Activated CD4-positive, alpha-beta T cell treated with anti-CD3 and anti-CD28 coated beads, Interleukin-2, amount 10 ng/mL, durations not matched to agents 7 days and 5 days (primary cell): ENCODE measurements at places on chromosomes 11 and 22.

DNA sequence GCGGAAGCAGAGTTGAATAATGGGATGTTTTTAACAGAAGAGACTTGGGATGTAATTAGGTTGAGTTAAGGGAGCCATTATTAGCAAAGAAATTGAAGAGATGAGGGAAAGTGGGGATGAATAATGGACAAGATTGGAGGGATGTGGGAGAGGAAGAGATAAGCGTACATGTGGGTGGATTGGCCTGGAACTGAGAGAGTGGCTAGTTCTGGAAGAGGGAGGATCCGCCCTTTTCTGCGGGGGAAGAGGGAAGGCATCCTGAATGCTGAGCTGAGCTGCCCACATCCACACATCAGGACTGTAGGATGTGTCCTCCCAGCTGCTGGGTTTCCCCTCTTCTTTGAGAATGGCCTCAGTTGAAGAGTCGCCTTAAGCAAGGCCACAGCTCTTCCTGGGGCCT lies 68.3 kb upstream of the CADM1 start:
- no peak for DNase-seq

GRCh38 chr22:36277482-36278291 lies 24.8 kb downstream of the APOL1 start:
- peak; percentile 79 for DNase-seq

GRCh38 chr22:38284042-38284402 lies 11.2 kb upstream of the TMEM184B start:
- DNase-seq: no peak

DNA sequence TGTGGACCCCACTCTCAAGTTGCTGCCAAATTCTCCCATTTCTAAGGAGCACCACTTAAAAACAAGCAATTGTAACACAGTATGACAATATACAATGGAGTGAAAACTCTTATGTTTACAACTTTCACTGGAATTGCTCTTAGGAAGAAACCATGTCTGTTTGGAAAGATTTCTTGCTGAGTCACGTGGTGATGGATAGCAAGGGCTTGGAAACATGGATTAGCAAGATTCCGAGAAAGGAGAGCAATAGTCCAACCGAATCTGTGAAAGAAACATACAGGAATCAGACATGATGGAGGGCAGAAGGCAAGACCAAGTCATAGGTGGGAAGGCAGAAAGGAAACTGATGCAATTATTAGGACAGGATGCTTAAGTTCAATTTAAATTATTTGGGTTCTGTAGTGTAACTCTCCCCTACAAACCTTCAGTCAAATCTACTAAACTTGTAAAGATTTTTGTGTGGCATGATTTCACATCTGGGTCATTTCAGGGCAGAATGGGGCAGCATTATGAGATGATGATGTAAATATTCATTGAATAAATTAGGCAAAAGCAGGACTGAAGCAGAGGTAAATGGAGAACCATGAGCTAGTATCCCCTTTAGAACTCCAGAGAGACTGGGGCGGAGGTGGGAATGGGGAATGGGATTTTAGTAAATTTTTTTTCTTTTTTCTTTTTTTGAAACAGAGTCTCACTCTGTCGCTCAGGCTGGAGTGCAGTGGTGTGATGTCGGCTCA lies 27.8 kb upstream of the THY1 start:
- DNase-seq: no peak

DNA sequence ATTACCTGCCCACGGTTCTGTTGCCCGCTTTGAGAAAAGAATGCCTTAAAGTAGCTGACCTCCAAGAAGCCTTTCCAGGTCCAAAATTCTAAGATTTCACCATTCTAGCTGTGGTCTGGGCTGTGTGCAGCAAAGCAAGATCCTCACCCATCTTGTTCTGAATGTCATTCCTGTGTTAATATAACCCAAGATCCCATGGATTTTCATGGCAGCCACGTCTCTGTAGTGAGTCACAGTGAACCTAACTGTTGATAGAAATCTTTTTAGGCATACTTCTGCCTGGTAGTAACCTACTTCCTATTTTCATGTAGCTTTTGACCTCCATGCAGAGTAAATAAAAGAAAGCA lies 210.0 kb downstream of the NAV2 start:
- DNase-seq: no peak

DNA sequence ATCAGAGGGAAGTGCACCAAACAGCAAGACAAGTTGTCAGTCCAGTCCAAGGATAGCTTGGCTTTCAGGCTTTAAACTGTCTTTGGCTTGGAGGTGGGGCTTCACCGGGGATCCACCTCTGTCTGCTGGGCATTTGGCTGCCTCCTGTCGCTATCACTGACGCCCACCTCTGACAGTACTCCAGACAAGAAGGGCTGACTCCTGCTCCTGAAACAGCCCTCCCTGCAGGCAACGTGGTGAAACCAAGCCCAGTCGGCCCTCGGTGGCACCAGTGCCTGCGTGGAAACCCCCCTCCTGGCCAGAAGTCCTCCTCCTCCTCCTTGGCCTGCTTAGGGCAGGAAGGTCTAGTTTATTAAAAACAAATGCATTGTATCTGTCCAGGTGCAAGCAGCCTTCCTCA lies 16.9 kb downstream of the DHCR7 start:
- DNase-seq: no peak
